ENCODE measurements at places on chromosomes 2 and 18.

DNA sequence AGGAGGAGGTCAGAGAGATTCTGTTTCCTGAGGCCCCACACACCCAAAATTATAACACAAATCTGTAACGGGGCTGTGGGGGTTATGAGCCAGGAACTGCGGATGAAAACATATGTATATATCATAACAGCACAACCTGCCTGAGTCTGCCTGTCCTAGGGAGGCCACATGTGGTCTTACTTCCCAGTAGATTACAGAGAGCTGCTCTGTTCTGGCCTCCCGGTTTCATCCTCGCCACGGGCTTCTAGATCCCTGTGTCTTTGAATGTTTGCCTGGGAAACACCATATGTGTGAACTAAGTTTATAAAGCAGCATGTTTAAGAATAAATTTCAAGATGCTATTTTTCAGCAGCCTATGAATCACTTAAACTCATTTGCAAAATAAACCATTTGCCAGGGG lies 124.0 kb downstream of the TMEM200C start:
- no peak for DNase-seq

GRCh38 chr2:98915751-98916358 lies 20.2 kb downstream of the CRACDL start:
- DNase-seq: no peak

GRCh38 chr2:177595126-177595845 lies 202.7 kb downstream of the AGPS start:
- DNase-seq: no peak

- no peak for DNase-seq
These were observed 40.2 kb downstream of the HDAC4 start for GRCh38 chr2:239360421-239361310.

DNA sequence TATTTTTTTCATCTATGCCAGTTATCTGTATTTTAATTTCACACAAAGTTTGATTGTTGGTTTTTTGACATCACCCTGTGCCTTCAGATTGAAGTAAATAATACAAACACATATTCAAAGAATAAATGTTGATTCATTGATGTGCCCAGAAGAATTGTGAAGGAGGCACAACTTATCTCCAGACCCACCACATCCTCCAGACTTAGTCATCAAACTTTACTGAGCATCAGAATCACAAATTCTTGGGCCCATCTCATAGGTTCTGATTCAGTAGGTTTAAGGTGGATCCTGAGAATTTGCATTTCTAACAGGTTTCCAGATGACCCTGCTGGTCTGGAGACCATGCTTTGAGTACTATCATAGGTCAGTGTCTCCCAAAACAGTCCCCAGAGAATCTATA lies 82.8 kb upstream of the PIK3C3 start:
- DNase-seq: no peak

GRCh38 chr2:119645173-119645855 lies 33.7 kb upstream of the TMEM177 start:
- no peak for DNase-seq

- no peak for DNase-seq
These were observed 28.5 kb downstream of the ZNF516 start for GRCh38 chr18:76466410-76466991.

GRCh38 chr2:239378918-239379640 lies 21.7 kb downstream of the HDAC4 start:
- no peak for DNase-seq

- no peak for DNase-seq
These were observed 282.9 kb upstream of the PKDCC start for GRCh38 chr2:41764919-41765318.

DNA sequence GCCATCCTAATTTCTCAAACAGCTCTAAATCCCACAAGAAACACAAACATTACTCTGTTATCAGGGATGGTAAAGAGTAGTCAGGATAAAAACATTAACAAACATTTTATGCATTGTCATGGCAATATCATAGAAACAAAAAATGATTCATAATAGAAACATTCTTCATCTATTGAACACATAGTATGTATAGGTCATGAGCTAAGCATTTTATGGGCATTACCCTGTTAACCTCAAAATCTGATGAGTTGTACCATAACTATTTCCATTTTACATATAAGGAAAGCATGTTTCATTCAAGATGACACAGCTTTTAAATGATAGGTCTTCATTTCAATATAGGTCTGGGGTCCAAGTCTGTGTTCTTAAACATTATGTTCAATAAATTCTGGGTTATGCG lies 344.9 kb downstream of the RND3 start:
- DNase-seq: no peak

- DNase-seq: no peak
These were observed 246.0 kb downstream of the LRRTM1 start for GRCh38 chr2:80058562-80058961.

Measured in right cardiac atrium (tissue), 5 donors.